ENCODE measurements at places on chromosomes 1 and 21. TPM values are rescaled to one million over a fixed set of nuclear protein-coding genes. Genes with fewer than 3 reads are reported as not detected.

DNA sequence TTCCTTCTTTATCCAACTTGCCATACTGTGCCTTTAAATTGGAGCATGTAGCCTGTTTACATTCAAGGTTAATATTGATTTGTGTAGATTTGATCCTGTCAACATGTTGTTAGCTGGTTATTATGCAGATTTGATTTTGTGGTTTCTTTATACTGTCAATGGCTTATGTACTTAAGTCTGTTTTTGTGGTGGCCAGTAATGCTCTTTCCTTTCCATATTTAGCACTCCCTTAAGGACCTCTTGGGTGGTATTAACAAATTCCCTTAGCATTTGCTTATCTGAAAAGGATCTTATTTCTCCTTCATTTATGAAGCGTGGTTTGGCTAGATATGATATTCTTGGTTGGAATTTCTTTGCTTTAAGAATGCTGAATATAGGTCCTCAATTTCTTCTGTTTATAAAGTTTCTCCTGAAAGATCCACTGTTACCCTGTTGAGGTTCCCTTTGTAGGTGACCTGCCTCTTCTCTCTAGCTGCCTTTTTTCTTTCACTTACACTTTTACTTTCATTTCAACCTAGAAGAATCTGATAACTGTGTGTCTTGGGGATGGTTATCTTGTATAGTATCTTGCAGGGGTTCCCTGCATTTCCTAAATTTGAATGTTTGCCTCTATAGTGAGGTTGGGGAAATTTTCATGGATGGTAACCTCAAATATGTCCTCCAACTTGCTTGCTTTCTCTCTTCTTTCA, 86.9 kb upstream of the NEGR1 start:
- H3K27ac ChIP-seq = no peak overlapping the region
- peak; percentile 15 for DNase-seq
- H3K4me3 ChIP-seq = no peak overlapping the region
- no peaks in the 10 kb centered on the region for H3K4me1 ChIP-seq

- H3K4me1 ChIP-seq = no peaks in the 10 kb centered on the region
- no peaks in the 10 kb centered on the region for H3K36me3 ChIP-seq
- peaks cover 2% of the 10 kb centered on the region for H3K27me3 ChIP-seq
Observed at GRCh38 chr1:116259663-116260062, 113.4 kb upstream of the ATP1A1 start.

GRCh38 chr1:210588946-210589345, 260.2 kb downstream of the HHAT start:
- no peak overlapping the region for H3K27ac ChIP-seq
- H3K4me1 ChIP-seq = peaks cover 7% of the 10 kb centered on the region
- H3K4me3 ChIP-seq = no peak overlapping the region
- DNase-seq = peak; percentile 16
- no peaks in the 10 kb centered on the region for H3K36me3 ChIP-seq

DNA sequence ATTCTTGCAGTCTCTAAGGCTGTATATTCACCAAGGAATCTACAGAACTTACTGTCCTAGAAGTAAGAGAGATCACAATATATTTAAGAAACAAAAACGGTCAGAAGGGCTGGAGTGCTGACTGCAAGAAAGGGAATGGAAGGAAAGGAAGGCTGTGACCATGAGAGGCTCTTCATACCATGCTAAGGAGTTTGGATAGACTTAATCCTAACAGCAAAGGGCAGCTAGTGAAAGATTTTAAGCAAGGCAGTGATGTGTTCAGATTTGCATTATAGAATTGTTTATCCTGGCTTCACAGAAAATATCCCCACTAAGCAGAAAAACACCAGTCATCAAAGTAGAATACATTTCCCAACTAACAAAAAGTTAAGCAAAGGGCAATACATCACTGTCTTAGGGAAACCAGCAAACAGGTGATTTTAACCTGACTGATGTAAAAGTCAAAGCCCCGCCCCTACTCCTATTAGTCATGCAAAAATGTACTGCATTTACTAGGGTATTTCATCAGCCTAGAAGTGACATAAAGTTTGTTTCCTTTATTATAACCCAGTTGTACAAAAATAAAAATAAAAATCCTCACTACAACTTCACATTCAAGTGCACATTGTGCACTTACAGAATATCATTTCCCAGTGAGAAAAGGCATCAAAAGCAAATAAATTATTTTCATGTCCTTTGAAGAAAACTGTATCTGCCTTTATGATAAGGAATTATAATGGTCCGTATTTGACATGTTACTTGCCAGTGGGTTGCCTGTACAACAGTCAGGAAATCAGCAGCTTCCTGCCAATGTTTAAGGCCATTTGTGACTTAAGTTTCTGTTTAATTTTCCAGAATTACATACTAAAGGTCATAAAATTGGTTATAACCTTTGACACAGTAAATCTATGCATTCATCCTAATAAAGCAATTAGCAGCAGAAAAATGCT, 17.2 kb downstream of the JAK1 start:
- no peak for DNase-seq
- no peaks in the 10 kb centered on the region for H3K4me1 ChIP-seq
- H3K27ac ChIP-seq = no peak overlapping the region
- no peaks in the 10 kb centered on the region for H3K36me3 ChIP-seq
- H3K27me3 ChIP-seq = no peaks in the 10 kb centered on the region

GRCh38 chr21:24259241-24259640, 1348.0 kb downstream of the MRPL39 start:
- no peak overlapping the region for H3K27ac ChIP-seq
- no peaks in the 10 kb centered on the region for H3K36me3 ChIP-seq
- no peaks in the 10 kb centered on the region for H3K27me3 ChIP-seq
- no peak for DNase-seq
- H3K4me3 ChIP-seq = no peak overlapping the region
- H3K4me1 ChIP-seq = no peaks in the 10 kb centered on the region

DNA sequence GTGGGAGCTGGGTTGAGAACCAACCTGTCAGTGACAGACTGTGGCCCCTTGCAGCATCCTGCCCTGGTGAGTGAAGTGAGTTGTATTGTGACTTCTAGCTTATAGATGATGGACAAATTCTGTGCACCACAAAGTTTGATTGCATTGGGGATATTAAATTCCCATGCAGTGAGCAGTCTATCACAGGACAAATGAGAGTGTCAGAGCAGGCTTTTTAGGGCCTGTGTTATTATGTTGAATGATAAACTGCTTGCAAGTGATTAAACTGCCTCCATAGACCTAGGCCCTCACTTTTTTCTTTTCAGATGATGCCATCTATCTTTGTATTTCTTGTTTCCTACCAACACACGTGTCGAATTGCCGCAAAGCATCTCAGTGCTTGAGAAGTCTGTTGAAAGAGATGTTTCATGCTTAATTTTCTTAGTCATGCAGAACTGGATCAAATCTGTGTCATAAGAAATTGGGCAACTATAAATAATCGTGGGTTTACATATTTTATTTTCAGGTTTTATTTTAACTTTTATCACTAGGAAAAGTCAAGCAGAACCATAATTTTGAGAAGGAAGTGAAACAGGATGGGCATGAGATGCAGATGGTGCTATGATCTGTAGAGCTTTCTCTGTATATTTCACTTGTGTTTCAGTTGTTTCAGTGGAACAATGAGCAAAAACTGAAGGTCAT, 199.2 kb downstream of the S1PR1 start:
- no peak overlapping the region for H3K4me3 ChIP-seq
- H3K27me3 ChIP-seq = peaks cover 12% of the 10 kb centered on the region
- no peak for DNase-seq
- no peak overlapping the region for H3K27ac ChIP-seq
- H3K4me1 ChIP-seq = no peaks in the 10 kb centered on the region

- peak; percentile 67 for DNase-seq
- no peaks in the 10 kb centered on the region for H3K27me3 ChIP-seq
- peak overlapping the region; percentile 64 for H3K27ac ChIP-seq
- H3K4me3 ChIP-seq = no peak overlapping the region
- peaks cover 13% of the 10 kb centered on the region for H3K4me1 ChIP-seq
Observed at GRCh38 chr1:2255420-2256369, 27.6 kb downstream of the SKI start.

DNA sequence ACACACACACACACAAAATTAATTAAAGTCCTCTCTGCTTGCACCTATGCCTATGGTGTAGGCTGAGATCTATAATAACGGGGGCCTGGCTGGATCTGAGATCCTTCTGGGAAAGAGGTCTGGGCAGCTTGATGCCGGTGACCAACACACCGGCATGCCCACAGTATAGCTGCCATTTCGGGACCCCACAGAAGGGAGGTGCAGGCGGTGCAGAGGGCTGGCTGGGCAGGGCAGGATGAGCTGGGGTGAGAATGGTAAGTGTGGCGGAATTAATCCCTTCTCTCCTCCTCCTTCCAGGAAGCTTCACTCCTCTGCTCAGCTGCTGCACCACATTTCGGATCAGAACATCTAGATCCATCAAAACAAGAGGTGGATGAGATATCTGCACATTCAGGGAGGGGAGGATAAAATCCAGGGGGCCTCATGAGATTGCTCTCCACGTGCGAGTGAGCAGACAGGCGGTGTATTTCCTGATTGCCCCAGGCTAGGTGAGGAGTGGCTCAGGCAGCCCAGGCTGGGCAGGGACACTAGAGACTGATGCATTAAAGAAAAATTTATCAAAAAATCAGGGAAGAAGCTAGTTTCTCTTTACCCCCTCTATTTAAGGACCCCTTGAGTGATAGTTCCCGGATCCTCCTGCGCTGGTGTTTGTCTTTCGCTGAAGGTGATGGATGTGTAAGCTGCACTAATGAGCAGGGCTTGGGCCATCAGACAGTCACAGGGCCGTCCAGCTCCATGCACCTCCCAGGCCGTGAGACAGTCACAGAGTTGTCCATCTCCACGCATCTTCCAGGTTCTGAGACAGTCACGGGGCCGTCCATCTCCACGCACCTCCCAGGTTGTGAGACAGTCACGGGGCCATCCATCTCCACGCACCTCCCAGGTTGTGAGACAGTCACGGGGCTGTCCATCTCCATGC, 449.9 kb downstream of the PTPRU start:
- no peaks in the 10 kb centered on the region for H3K27me3 ChIP-seq
- H3K27ac ChIP-seq = no peak overlapping the region
- DNase-seq = no peak
- no peaks in the 10 kb centered on the region for H3K36me3 ChIP-seq
- H3K4me1 ChIP-seq = peaks cover 29% of the 10 kb centered on the region
- H3K4me3 ChIP-seq = no peak overlapping the region

GRCh38 chr1:214505134-214505533, 46.3 kb downstream of the PTPN14 start:
- no peak overlapping the region for H3K4me3 ChIP-seq
- no peak overlapping the region for H3K27ac ChIP-seq

- no peaks in the 10 kb centered on the region for H3K27me3 ChIP-seq
- H3K4me3 ChIP-seq = no peak overlapping the region
- no peak for DNase-seq
- no peaks in the 10 kb centered on the region for H3K4me1 ChIP-seq
Observed at GRCh38 chr1:24666794-24667193, 23.7 kb downstream of the SRRM1 start.

DNA sequence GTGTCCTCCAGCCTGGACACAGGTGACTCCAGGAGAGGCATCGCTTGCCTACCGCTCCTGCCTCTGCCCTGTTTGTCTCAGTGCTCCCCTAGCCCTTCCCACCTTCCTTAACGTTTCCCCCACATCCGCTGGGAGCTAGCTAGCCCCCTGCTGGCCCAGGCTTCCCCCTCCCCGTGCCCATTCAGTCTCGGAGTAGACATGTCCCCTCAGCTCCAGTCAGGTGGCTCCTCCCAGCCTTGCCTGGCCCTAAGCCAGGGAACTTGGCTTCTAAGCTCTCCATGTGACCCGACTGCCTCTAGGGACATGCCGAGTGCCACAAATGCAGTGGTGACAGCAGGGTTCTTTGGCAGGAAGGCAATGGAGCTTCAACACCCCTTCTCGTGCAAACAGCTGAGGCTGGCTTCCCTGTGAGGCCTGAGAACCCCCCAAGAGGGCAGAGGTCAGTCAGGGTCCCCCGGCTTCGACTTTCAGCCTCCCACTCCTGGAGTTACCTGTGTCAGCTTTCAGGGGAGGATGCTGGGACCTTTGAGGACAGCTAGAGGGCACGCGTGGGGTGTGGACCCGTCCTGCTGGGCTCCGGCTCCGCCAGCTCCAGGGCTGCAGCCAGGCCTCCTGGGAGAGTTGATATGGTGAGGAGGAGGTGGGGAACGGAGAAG, 16.2 kb downstream of the DRAXIN start:
- H3K36me3 ChIP-seq = no peaks in the 10 kb centered on the region
- no peak for DNase-seq
- H3K27ac ChIP-seq = no peak overlapping the region
- H3K4me3 ChIP-seq = no peak overlapping the region
- H3K27me3 ChIP-seq = peaks cover 12% of the 10 kb centered on the region

- no peak overlapping the region for H3K4me3 ChIP-seq
- peaks cover 14% of the 10 kb centered on the region for H3K4me1 ChIP-seq
- H3K27me3 ChIP-seq = no peaks in the 10 kb centered on the region
- H3K36me3 ChIP-seq = no peaks in the 10 kb centered on the region
- H3K27ac ChIP-seq = no peak overlapping the region
Observed at GRCh38 chr1:168474322-168474721, 69.5 kb downstream of the XCL2 start.

GRCh38 chr21:36059823-36060158, 535 bp downstream of the SETD4 start:
- peak overlapping the region; percentile 95 for H3K4me3 ChIP-seq
- DNase-seq = no peak
- peaks cover 3% of the 10 kb centered on the region for H3K4me1 ChIP-seq
- no peaks in the 10 kb centered on the region for H3K27me3 ChIP-seq

GRCh38 chr1:223641523-223642039, 23.9 kb downstream of the CAPN8 start:
- no peak overlapping the region for H3K27ac ChIP-seq
- no peaks in the 10 kb centered on the region for H3K4me1 ChIP-seq
- DNase-seq = no peak
- peaks cover 12% of the 10 kb centered on the region for H3K27me3 ChIP-seq
- no peaks in the 10 kb centered on the region for H3K36me3 ChIP-seq
- no peak overlapping the region for H3K4me3 ChIP-seq

- DNase-seq = peak; percentile 2
- H3K4me3 ChIP-seq = peak overlapping the region; percentile 36
- H3K36me3 ChIP-seq = no peaks in the 10 kb centered on the region
- no peaks in the 10 kb centered on the region for H3K4me1 ChIP-seq
- no peak overlapping the region for H3K27ac ChIP-seq
Observed at GRCh38 chr21:33071770-33072306, 1.9 kb downstream of the OLIG1 start.

- no peaks in the 10 kb centered on the region for H3K27me3 ChIP-seq
- DNase-seq = no peak
- H3K36me3 ChIP-seq = no peaks in the 10 kb centered on the region
Observed at GRCh38 chr1:60245324-60245723, 171.8 kb upstream of the C1orf87 start.

GRCh38 chr1:221963742-221964141, 221.9 kb upstream of the DUSP10 start:
- no peak for DNase-seq
- H3K27me3 ChIP-seq = no peaks in the 10 kb centered on the region
- H3K27ac ChIP-seq = no peak overlapping the region
- H3K4me1 ChIP-seq = peaks cover 11% of the 10 kb centered on the region

Gene AGBL4
- total RNA-seq = not detected

Gene MPL
- not detected for total RNA-seq

Gene PTGER3
- total RNA-seq = 1.1 TPM

Gene PADI2
- 0.48 TPM for total RNA-seq

Gene MIXL1
- 0.16 TPM for total RNA-seq

Data from astrocyte (in vitro differentiated cells and primary cell).